ENCODE measurements at places on chromosomes 5 and 9.

DNA sequence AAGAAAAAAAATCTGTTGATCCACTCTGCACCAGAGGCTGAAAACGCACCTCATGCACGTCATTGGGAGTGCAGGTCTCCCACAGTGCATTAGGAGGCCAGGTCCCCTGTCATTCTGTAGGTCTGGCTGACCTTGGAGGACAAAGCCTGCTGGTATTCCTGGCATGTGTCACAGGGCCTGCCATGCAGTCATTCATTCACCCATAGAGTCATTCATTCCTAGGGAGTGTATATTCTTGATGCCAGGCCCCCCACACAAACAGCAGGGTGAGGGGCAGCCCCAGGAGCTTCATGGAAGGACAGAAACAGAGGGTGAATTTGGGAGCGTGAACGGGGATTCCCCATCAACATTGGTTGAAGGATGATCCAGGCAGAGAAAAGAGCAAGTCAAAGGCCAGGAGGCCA lies 2.2 kb downstream of the GBGT1 start:
- no peak for DNase-seq

DNA sequence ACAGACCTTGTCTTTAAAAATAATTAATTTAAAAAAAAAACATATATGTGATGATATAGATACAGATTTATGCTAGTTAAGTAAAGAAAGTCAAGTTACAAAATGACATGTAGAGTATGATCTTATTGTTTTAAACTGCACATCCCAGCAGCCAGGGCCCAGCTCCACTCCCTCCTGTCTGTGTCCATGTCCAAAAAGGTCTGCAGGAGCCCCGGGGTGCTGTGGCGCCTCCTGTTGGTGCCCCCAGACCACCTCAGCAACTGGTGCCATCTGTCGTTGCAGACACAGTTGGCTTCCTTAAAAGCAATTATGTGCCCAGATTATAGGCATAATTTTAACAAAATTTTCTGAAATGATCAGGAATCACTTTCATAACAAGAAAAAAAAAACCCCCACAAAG lies 33.3 kb downstream of the IPPK start:
- no peak for DNase-seq

DNA sequence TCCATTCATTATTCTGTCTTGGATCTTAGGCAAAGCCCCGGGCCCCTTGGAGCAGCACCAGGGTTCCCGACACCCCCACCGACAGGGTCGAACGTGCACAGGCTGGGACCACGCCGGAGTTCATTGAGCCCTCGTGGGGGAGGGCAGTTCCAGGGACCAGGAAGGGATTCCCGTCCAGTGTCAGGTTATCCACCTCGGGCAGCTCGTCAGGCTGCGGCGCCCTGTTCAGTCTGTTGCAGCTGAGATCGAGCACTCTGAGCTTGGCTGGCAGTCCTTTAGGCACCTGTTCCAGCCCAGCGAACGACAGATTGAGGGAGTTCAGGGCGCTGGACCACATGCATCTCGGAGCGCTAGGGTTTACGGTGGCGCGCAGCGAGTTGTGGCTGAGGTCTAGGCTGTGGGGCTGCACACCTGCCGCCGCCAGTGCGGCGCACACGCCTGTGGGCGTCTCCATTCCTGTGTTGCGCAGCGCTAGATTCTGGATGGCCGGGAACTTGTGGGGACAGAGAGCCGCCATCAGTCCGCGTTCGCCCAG lies 1.1 kb downstream of the CD14 start:
- DNase-seq, result peak; percentile 57

- DNase-seq, result no peak
Measured at GRCh38 chr5:171650597-171650996, 135.0 kb upstream of the SMIM23 start.

DNA sequence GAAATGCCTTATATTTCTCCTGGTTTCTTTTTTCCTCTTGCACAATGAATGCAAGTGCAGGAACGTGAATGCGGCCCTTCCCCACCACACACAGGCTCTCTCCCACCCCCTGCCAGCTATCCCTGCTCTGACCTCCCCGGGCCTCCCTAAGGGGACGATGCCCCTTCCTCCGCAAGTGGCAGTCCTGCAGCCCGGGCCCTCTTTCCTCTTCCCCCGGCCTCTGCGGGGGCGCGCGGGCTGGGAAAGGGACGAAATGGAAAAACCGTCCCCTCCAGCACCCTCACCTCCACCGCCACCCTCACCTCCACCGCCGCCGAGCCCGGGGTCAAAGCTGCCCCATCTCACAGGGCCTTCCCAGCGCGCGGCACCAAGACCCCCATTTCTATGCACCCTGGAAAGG lies 44.7 kb downstream of the GAS1 start:
- no peak for DNase-seq

DNA sequence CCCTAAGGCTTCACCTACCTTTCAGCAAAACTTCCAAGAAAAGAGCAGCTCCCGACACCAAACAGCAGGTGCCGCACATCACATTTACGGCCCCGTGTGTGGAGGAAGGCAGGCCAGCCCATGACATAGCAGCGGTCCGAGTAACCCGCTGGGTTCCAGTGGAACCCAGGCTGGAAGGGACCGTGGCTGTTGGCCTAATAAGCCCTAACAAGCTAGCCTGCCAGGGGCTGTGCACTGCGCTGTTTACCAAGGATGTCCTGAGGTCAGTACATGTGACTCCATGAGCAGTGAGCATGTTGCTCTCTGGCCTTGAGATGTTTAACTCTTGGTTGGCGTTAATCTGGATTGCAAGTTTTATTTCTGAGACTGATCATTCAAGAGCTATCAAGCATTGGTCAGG lies 131.5 kb downstream of the FSTL4 start:
- no peak for DNase-seq

GRCh38 chr5:141944076-141944475 lies 13.9 kb downstream of the PCDH12 start:
- no peak for DNase-seq

DNA sequence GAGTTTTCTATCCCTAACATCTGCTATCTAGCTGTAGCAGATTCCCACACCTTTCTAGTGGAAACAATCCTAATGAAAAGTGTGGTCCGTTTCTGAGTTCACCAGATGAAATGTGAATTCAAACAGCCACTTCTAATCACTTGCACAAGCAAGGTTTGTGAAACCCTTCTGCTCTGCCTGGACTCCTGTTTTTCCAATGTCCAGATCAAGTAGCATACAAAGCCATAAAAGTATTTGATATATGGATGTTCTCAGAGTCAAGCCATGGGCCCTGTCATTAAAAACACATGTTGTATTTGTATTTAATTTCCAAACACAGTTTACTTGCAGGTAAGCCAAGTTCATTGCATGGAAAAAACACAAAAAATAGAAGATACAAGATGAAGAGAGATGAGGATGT lies 570.4 kb downstream of the NR2F1-AS1 start:
- no peak for DNase-seq

- no peak for DNase-seq
Measured at GRCh38 chr9:95422650-95423049, 94.1 kb downstream of the PTCH1 start.

GRCh38 chr5:119655061-119655460 lies 25.7 kb downstream of the FAM170A start:
- no peak for DNase-seq

- peak; percentile 53 for DNase-seq
Measured at GRCh38 chr5:132426525-132427138, 57.1 kb downstream of the SLC22A5 start.
